ENCODE measurements at places on chromosomes 2 and 18. TPM values are rescaled to one million over a fixed set of nuclear protein-coding genes. Genes with fewer than 3 reads are reported as not detected.

- DNase-seq = no peak
Measured at GRCh38 chr18:5969355-5969988, 74.2 kb upstream of the TMEM200C start.

DNA sequence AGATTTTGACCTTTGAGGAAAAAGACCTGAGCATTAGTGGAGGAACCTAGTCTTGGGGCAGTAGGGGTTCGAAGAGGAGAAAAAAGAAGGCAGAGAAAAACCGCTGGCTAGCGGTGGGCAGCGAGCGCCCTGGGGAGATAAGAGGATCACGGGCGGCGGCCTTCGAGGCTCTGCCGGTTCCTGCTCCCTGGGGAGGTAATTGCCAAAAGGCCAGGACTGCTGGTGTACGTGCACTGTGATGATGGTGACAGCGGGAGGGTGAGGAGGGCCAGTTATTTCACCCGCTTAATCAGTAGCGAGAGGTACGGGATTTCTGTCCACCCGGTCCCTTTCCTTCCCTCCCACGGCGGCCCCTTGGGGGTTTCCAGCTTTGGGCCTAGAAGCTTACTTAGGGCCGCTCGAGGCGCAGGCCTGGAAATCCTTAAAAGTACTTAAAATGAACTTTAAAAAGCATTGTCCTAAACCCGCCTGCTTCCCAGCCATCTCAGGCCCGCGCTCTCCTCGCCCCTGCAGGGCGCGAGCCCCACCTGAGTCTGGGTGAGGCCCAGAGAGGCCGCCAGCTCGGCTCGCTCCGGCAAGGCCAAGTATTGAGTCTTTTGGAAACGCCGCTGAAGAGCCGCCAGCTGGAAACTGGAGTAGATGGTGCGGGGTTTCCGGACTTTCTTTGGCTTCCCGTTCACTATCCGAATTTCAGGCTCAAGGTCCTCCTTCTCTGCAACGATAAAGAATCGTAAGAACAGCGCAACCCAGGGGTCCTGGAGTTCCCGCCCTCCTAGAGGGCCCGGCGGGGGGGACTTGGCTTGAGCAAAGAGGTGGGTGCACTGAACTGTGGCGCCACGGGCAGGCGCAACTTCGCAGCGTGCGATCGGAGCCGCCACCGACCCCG, 1.5 kb downstream of the DLX2 start:
- no peak for DNase-seq

DNA sequence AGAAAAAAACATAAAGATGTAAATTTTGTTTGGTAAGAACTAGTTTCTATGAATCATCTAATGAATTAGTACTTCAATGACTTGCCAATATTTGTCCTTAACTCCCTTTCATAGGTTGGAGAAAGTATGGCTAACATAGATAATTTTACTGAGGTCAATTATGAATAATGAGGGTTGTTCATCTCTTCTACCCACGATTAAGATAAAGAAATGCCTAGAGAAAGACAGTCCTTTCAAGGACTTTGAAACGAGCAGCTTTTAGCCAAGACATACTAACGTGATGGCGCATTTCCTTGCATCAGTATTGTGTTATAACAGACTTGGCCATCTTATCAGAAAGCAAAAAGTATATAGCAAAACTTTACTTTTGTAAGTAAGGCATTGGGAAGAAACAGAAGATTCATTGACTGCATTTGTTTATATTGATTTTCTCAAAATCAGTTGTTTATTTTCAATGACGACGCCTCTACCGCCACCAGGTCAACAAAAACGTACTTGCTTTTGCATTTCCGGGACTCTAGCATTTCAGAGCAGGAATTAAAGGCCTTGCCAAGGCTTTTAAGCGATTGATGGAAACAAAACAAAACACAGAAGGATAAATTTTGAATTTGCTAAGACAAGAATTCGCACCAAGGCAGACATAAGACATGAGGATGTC, 961 bp downstream of the RBM43 start:
- DNase-seq = no peak

DNA sequence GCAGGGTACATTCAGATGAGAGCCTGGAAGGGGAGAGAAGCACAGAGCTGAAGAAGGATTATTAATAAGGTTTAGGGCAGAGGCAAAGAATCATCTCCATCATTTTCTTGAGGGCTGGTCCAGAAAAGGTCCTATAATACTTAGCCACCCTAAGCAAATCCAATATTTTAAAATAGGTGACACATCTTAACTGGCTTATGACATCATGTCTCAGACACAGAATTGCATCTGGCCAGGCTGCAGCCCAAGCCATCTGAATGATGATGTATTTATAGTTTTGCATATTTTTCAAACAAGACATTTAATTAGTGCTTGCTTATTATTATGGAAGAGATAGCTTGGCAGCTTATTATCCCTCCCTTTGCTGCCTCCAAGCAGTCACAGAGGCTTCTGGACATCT, 571.3 kb downstream of the SUCLG1 start:
- DNase-seq = no peak

DNA sequence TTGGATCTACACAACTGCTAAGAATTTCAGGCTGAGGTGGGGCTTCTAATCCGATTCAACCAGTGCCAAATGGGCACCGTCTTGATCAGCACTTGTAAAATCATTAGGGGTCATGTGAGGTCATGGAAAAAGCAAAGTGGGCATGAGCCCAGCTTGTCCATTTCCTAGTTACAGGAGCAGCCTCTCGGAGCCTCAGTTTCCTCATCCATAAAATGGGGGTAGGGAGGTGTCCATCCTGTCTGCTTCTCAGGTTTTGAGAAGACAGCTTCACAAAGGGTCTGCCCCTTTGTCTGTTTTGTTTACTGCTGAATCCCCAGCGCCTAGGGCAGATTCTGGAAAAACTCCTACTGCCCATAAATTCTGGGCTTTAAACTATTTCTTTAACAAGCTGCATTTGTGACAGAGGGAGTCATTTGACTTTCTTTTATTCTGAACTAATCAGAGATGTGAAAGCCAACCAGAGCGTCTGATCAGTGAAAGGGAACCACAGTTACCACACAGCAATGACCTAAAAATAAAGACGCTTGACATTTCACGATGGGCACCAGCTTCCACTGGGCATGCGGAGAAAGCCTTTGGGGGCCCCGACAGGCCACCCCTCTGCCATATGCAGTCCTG, 38.9 kb downstream of the DNMT3A start:
- DNase-seq = no peak

DNA sequence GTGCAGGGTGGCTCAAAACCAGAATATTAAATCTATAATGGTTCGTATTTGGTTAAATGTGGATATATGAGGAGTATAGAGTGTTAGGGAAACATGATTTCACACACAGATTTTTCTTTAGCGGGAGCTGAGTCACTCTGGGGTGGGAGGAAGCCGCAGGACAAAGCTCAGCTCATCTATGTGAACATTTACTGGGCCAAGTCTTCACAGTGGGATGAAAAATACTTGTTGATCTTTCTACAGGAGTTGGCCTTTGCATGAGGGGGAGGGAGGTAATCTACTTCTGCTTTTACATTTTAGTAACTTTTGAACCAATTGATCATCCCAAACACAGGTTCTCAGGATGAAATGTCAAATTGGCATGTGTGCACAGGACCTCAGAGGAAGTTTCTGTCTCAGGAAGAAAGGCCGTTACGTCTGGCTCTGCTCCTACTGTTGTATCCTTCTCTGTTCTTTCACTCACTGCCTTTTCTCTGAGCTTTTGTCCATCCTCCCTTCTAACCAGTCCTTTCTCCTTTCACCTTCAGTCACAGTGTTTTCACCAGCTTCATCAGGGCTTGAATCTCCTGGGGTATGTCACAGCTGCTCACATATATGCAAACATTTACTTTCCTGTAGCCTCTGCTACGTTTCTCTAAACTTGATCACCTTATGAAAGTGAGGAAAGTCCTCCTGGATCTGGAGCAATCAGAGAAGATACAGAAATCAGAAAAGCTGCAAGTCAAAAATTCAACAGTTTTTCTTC, 943.3 kb upstream of the FANCL start:
- DNase-seq = no peak

DNA sequence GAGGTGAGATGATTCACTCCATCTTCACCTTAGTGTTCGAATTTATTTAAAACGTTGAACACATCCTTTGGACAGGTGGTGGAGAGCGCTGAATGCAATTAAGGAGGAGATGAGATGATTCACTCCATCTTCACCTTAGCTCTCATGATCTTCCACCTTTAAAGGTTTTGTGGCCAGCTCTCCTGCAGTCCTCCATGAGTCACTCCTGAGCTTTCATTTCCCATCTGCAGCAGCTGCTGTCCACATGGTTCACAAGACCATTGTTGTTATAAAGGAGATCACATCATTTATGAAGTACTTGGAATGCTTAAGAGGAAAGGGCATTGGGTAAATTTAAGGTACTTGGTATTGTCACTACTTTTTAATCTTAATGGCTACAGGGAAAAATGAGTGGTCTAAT, 298.5 kb downstream of the PAX3 start:
- no peak for DNase-seq

- no peak for DNase-seq
Measured at GRCh38 chr2:42909966-42910365, 117.6 kb upstream of the HAAO start.

DNA sequence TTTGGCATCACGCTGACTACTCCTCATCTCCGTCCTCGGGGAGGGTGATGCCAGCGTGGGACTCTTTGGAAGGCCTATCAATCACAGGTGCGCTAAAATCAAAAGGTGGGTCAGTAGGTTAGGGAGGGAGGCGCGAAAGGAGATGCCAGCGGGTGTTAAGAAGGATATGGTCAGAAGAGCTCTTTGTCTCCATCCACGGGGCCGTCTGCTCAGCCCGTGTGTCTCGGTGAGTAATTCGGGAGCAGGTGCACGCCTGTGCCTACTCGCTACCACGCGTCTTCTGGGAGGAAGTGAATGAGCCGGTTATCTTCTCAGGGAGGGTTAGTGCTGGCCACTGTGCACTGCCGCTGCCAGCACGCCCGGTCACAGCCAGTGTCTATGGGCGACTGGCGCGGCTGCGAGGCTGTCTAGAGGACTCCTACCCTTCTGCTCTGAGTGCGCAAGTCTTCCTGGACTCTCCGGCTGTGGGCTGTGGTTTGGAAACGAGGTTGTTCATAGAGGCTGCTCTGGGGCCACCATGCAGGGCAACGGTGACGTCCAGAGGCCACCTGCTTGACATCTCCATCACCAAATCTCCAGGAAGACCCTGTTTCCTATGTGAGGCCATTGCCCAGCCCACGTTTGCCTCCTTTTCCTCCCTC, 153.4 kb downstream of the MBP start:
- DNase-seq = no peak

DNA sequence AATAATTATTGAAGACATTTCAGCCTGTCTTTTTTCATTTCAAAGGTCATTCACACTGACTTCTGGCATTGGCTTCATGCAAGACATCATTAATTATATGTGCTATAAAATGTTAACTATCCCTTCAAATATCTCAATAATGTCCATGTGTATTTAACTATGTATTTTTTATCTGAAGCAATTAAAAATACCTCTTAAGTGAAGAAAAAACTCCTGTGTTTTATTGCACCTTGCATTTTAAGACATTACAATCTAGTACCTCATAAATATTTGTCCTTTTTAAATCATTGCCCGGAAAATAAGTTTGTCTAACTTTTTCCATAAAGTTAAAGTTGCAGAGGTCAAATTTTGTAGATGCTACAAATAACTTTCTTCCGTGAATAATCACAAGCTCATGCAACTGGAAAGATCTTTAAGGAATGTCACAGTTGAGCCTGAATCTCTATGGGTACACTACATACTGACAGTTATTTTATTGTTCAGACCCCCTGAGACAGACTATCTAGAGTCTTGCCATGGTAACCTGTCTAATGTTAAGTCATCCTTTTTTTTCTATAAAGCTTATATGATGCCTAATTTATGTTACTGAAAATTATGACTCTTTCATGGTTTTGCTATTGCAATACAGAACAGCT, 38.4 kb upstream of the COBLL1 start:
- DNase-seq = no peak

DNA sequence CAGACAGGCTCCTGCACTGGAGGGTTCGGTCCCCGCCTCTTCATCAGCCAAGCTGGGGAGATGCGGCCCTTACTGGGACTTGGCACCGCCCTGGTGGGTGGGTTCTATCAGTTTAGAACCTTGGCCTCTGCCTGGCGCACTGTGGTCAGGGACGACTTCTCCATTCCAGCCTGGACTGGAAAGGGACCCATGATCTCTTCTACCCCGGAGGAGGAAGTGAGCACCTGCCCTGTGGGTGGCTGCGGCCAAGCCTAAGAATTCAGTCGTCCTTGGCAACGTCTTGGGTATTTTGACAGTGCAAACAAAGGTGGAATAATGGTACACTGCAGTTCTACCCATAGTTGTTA, 106.9 kb upstream of the CD302 start:
- DNase-seq = peak; percentile 58

MOCOS gene
- 9.7 TPM for total RNA-seq

Measured in breast epithelium (tissue), 4 donors.